Stimulated activated CD4-positive, alpha-beta T cell treated with anti-CD3 and anti-CD28 coated beads, Interleukin-1b, Interleukin-23, amount 100 ng/mL, for 4 hours (primary cell): ENCODE measurements at places on chromosomes 5 and 9.

GRCh38 chr5:96280946-96281393 is 152.1 kb downstream of the PCSK1 start:
- DNase-seq, result no peak

GRCh38 chr9:127049044-127049443 is 73.4 kb downstream of the ANGPTL2 start:
- DNase-seq, result no peak

DNA sequence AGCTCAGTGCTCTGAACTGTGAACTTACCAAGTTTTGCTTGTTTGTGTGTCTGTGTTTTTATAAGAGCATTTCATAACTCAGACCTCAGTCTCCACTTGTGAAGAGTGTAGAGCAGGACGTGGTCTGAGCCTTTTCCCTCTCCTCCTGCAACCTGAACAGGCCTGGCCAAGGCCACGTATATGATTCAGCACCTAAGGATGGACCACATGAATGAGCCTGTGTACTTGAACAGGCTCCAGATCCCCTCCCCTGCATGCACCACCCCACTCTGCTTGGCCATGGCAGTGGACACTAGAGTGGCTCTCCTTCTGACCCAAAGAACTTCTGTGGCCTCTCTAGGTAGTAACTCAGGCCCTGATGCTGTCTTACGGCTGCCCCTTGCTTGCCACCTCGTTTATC is 125.9 kb upstream of the FSTL4 start:
- DNase-seq, result no peak

- DNase-seq, result no peak
Observed at GRCh38 chr5:171272996-171273970, 35.8 kb upstream of the TLX3 start.

- DNase-seq, result no peak
Observed at GRCh38 chr5:124460642-124461041, 285.8 kb downstream of the ZNF608 start.

- no peak for DNase-seq
Observed at GRCh38 chr5:88183255-88183654, 85.4 kb downstream of the TMEM161B start.

DNA sequence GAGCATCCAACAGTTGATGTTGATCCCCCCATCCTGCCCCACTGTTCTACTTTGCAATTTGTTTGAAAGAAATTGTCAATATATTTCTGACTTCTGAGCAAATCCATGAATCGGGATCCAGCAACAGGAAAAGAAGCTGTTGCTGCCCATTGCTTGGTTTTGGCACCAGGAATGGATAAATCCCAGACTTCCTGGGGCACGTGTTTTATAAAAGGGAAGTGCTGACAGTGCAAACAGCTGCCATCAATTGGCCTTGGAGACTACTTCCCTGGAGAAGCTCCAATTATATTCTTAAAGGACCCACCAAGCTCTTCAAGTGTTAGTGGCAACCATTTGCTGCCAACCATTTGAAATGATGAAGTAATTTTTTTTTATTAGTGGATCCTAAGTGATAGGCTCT is 13.7 kb downstream of the STK32A start:
- DNase-seq, result no peak

GRCh38 chr5:77942578-77943239 is 166.6 kb upstream of the TBCA start:
- DNase-seq, result no peak

DNA sequence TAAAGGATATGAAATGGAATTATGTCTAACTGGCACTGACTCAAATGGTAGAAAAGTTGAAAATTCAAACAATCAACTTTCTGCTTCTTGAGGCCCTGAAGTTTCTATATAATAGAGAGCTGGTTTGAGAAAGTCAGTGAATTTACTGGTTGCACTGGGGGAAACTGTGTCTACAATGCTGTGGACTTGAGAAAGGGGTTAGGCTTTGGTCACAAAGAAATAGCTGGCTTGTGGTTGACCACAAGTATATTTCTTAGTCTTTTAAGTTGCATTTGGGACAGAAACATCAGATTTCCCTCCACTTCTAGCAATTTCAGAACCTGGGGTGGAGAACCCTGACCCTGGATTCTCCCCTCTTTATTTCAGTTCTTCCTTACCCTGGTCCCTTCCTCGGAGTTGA is 192.6 kb upstream of the ACTBL2 start:
- DNase-seq, result no peak

GRCh38 chr9:93771276-93771675 is 183.9 kb downstream of the BARX1 start:
- DNase-seq, result no peak
